ENCODE measurements at places on chromosomes 4 and X.
A peak's percentile ranks its signal among the peaks of the same experiment; 100 is the strongest.

GRCh38 chrX:47556045-47556623 is 4.9 kb upstream of the ARAF start:
- H3K27ac ChIP-seq = peak overlapping the region; percentile 65
- H3K27me3 ChIP-seq = no peaks in the 10 kb centered on the region
- DNase-seq = peak; percentile 92
- H3K4me3 ChIP-seq = peak overlapping the region; percentile 62
- no peaks in the 10 kb centered on the region for H3K36me3 ChIP-seq
- peaks cover 2% of the 10 kb centered on the region for H3K4me1 ChIP-seq

DNA sequence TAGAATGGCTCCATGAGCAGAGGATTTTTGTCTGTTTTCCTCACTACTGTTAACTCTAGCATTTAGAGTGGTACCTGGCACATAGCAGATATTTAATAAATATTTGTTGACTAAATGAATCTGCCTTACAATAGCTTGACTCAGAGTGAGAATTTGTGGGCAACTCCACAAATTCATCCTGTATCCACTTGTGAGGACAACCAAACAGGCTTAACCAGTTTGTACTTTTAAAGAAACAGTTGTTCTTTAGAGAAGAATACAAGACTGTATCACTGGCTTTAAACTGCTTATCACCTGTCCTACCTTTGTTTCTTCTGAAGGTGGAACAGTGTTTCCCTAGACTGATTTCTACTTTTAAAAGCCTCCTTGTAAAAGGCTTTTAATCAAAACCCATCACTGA is 141.3 kb upstream of the SH3RF1 start:
- no peaks in the 10 kb centered on the region for H3K27me3 ChIP-seq
- H3K4me1 ChIP-seq = no peaks in the 10 kb centered on the region

DNA sequence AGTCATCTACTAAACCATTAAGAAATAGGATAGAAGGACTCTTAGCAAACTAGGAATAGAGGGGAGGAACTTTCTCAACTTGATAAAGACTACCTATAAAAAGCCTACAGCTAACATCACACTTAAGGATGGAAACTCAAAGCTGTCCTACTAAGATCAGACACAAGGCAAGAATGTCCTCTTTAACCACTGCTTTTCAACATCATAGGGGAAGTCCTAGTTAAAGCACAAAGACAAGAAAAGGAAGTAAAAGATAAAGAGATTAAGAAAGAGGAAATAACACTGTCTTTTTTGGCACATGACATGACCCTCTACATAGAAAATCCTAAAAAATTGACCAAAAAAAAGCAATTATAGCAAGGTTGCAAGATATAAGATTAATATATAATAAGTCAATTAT is 136.6 kb downstream of the FBXW7 start:
- H3K36me3 ChIP-seq = no peaks in the 10 kb centered on the region
- no peaks in the 10 kb centered on the region for H3K4me1 ChIP-seq
- no peak overlapping the region for H3K27ac ChIP-seq
- no peak overlapping the region for H3K4me3 ChIP-seq

- H3K27ac ChIP-seq = peak overlapping the region; percentile 9
- H3K4me3 ChIP-seq = no peak overlapping the region
- H3K36me3 ChIP-seq = no peaks in the 10 kb centered on the region
- DNase-seq = peak; percentile 78
- H3K4me1 ChIP-seq = peaks cover 15% of the 10 kb centered on the region
Observed at GRCh38 chr4:152101556-152102435, 341.0 kb upstream of the GATB start.

DNA sequence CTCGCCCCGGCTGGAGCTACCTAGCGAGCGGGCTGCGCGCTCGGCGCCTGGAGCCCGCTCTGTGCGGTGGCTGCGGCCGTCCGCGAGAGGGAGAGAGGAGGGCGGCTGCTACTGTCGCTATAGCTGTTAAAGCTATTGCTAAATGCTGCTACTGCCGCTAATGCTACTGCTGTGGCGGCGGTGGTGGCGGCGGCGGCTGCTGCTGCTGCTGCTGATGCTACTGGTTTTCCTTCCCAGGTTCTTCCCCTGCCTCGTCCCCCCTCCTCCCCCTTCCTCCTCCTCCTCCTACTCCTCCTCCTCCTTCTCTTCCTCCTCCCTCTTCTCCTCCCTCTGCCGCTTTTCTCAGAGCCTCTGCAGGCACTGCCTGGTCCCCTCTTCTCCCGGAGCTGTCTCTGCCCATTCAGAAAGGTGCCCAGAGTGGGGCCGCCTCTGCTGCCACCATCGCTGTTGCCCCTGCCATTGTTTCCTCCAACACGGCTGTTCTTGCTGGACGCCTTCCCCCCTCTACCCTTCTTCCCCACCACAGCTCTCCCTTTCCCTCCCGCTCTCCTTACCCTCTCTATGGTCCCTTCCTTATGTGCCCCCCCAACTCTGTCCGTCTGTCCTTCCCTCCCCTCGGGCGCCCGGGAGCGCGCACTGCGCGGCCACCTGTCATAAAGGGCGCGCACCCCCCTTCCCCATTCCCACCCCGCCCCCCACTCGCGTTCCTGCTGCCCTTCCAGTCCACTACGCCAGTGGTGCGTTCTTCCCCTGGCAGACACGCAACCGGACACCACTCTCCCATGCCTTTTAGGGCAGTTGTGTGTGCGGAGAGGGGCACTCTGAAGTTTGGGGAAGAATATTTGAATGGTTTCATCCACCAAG is at the start of gene NEXMIF:
NEXMIF (minus strand) TSS at position 228 of the 864 bp plus-strand sequence.
- H3K27me3 ChIP-seq = peaks cover 36% of the 10 kb centered on the region
- H3K27ac ChIP-seq = no peak within 1 kb of the TSS
- DNase-seq = peak; percentile 7
- peaks cover 8% of the 10 kb centered on the region for H3K4me1 ChIP-seq
- peak within 1 kb of the TSS; percentile 58 for H3K4me3 ChIP-seq

GRCh38 chr4:186335793-186336192 is 69.8 kb downstream of the F11 start:
- DNase-seq = no peak
- no peaks in the 10 kb centered on the region for H3K4me1 ChIP-seq
- H3K4me3 ChIP-seq = no peak overlapping the region
- no peaks in the 10 kb centered on the region for H3K27me3 ChIP-seq
- H3K36me3 ChIP-seq = no peaks in the 10 kb centered on the region
- H3K27ac ChIP-seq = no peak overlapping the region

- H3K4me1 ChIP-seq = no peaks in the 10 kb centered on the region
- H3K27ac ChIP-seq = no peak overlapping the region
- H3K36me3 ChIP-seq = no peaks in the 10 kb centered on the region
- no peaks in the 10 kb centered on the region for H3K27me3 ChIP-seq
- DNase-seq = no peak
Observed at GRCh38 chrX:116596010-116596409, 133.2 kb upstream of the CT83 start.

DNA sequence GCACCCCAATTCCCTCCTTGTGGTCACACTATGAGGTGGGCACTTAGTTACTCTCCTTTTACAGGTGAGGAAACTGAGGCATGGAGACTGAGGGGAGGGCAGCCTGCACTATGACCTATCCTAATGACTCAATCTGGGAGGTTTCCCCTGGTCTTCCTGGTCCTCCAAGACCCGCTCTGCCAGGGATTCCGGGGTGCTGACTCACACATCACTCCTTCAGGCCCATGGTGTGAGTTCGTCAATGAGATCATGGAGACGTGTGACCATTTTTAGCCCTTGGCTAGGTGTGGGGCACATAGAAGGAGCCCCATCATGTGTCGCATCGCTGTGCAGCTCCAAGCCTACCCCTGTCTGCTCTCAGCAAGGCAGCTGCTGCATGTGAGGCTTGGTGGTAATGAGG is 32.4 kb upstream of the BCOR start:
- no peak overlapping the region for H3K27ac ChIP-seq
- peak; percentile 80 for DNase-seq
- H3K4me1 ChIP-seq = peaks cover 16% of the 10 kb centered on the region
- H3K36me3 ChIP-seq = no peaks in the 10 kb centered on the region

- no peak overlapping the region for H3K27ac ChIP-seq
- no peak overlapping the region for H3K4me3 ChIP-seq
- H3K27me3 ChIP-seq = no peaks in the 10 kb centered on the region
- no peak for DNase-seq
- no peaks in the 10 kb centered on the region for H3K36me3 ChIP-seq
- H3K4me1 ChIP-seq = no peaks in the 10 kb centered on the region
Observed at GRCh38 chr4:42709392-42710065, 52.6 kb upstream of the ATP8A1 start.

DNA sequence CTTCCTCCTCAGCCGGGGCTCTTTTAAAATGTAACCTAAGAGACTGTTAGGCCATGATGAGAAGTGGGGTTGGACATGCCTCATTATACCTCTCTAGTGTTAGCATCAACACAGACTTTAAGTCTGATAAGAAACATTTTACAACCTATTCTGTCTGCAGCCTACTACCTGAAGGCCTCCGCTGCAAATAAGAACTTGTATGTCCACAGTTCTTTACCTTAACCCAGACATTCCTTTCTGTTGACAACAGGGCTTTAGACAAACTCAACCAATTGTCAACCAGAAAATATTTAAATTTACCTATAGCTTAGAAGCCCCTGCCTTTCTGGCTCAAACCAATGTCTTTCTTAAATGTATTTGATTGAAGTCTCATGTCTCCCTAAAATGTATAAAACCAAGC is 1418.6 kb downstream of the STIM2 start:
- no peak overlapping the region for H3K4me3 ChIP-seq
- DNase-seq = no peak
- no peaks in the 10 kb centered on the region for H3K36me3 ChIP-seq
- no peak overlapping the region for H3K27ac ChIP-seq
- H3K27me3 ChIP-seq = no peaks in the 10 kb centered on the region
- no peaks in the 10 kb centered on the region for H3K4me1 ChIP-seq

Measured in mesenchymal stem cell (in vitro differentiated cells and primary cell).